ENCODE measurements at places on chromosomes 6 and 20. TPM values are rescaled to one million over a fixed set of nuclear protein-coding genes. Genes with fewer than 3 reads are reported as not detected.

Gene VWA7
- 0.94 TPM for total RNA-seq

Gene CASP8AP2
- 15.0 TPM for total RNA-seq

Gene SNX3
- total RNA-seq = 166 TPM

Gene NHLRC1
- total RNA-seq = 1.5 TPM

Gene SRSF12
- total RNA-seq = 3.7 TPM

Gene MYH7B
- total RNA-seq = 0.86 TPM

Gene CALHM6
- 0.94 TPM for total RNA-seq

Gene PRRT1
- total RNA-seq = 2.1 TPM

GRCh38 chr6:94389218-94389617 lies 969.9 kb upstream of the EPHA7 start:
- no peak for DNase-seq

DNA sequence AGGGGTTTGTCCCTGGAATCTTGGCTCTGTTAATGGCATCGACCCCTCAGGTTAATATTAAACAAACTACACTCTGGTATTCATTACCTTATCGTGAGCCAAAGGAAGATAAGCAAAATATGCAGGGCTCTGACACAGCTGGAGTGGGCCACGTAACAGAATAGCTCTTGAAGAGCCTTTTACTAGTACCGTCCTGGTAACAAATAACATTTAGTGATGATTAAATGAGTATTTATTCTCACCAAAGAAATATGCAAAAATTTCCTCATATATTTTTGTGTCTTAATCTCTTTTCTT lies 20.1 kb upstream of the UTRN start:
- no peak for DNase-seq

DNA sequence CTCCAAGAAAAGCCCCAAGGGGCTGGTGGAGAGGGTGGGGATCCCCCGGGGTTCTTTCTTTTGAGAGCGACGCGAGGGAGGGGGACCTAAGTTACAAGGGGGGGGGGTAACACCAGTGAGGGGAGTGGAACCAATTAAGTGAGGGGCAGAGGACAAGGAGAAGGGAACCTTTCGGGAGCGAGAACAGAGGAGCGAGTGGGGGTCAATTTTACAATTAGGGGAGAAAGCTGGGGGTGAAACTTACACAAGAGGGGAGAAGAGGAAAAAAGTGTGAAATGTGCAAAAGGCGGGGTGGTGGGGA lies 548 bp downstream of the SALL4 start:
- DNase-seq = no peak

- DNase-seq = peak; percentile 57
These were observed 9.9 kb upstream of the SDCBP2 start for GRCh38 chr20:1338801-1339200.

GRCh38 chr6:84052883-84053241 lies 19.3 kb downstream of the MRAP2 start:
- no peak for DNase-seq

DNA sequence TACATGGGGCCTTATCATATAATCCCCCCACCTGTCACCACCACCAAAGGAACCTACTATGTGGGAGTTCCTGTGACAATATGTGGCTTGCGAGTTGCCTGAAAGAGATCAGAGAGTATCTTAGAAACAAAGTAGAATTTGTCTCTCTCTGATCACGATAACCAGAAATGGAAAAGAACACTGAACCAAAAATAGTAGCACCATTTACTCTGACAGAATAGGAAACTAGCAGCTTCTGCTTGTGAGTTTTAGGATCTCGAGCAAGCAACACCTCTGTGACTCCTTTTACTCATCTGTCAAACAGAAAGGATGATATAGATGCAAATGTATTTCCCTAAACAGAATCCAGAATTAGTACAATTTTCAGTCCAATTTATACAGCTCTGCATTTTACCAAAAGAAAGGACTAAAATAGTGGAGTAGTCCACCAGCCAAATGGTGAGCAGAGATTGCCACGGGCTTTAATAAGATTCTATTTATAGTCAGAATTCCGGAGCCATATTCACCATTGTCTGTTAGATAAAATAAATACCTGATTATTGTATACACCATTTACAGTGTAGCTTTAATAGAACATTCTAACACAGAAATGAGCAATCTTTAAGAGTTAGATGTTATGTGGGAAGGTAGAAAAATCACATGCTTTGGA lies 19.9 kb upstream of the STMND1 start:
- DNase-seq = no peak

GRCh38 chr6:68633972-68634725 lies 933 bp upstream of the ADGRB3 start:
- no peak for DNase-seq

DNA sequence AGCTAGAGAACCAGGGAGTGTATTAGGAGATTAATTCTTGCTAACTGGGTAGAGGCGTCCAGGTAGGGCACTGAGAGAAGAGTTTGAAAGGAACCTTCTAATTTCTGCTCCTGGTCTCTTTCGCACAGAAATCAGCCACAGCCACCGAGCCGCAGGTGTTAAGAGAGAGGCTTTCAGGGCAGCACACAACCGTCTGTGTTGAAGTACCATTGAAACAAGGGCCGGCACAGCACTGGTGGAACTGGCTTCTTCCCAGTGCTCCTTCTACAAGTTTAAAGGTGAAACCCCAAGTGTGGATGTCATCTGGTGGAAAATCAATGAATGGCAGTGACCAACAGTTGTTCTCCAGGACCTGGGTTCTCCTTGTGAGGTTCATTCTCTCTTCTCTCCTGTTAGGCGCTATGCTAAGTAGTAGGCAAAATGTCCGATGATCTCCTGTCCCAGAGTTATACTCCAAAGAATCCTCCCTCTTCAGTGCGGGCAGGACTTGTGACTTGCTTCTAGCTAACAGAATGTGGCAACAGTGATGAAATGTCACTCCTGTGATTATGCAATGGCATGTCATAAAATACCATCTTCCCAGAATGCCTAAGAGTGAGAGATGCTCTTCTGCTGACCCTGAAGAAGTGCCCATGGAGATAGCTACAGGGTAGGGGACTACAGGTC lies 15.0 kb upstream of the RIN2 start:
- DNase-seq = no peak

DNA sequence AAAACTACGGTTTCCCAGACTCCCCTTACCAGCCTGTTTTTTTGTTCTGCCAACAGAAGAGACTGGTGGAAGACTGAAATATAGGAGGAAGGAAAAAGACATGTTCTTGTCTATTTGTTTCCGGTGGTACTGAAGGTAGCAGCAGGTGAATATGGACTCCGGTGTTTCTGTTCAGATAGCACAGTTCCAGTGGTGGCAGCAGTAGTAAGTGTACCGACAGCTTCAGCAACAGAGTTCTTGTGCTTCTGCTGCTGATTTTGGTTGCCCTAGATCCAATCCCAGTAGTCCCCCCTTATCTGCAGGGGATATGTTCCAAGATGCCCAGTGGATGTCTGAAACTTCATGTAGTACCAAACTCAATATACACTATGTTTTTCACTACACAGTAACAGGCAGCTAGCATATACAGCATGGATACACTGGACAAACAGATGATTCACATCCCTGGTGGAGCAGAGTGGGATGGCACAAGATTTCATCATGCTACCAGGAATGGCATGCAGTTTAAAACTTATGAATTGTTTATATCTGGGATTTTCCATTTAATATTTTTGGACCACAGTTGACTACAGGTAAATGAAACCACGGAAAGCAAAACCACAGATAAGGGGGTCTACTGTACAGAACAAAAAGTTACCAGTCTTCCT lies 301.8 kb downstream of the BTBD9 start:
- no peak for DNase-seq

- DNase-seq = no peak
These were observed 143.3 kb upstream of the GPR6 start for GRCh38 chr6:109834595-109835437.
